ENCODE measurements at places on chromosomes 13 and 19.

DNA sequence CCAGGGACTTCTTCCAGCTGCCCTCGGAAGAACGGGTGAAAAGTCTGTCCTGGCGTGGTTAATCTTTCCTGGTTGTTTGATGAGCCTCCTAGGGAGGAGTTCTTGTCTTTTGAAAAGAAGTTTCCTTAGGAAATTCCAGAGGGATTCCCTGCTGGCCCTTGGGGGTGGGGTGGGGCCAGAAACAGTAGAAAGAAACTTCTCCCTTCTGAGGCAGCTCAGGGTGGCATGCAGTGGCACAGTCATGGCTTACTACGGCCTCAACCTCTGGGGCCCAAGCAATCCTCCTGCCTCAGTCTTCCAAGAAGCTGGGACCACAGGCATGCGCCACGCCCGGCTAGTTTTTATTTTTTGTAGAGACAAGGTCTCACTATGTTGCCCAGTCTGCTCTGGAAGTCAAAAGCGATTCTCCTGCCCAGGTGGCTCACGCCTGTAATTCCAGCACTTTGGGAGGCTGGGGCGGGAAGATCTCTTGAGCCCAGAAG, 1.5 kb downstream of the ZNF101 start:
- no peak for DNase-seq

DNA sequence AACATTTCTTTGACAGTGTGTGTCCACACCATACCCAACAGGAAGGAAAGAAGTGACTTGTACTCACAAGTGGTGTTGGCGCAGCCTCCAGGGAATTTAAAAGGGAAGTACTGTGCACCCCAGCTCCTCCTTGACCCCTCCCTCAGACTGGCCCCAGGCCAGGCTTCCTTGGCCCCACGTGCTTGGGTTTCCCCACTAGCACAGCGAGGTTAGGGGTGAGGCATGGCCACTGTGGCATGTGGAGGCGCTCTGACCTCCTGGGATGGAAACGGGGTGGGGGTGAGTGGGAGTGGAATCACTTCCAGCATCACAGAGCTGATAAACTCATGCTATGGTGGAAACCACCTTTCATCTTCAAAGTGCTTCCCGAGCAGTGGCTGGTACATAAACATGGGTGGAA, 168.6 kb downstream of the ZNF536 start:
- no peak for DNase-seq

- DNase-seq: no peak
These were observed 339.7 kb downstream of the MTUS2 start for GRCh38 chr13:29159871-29160270.

DNA sequence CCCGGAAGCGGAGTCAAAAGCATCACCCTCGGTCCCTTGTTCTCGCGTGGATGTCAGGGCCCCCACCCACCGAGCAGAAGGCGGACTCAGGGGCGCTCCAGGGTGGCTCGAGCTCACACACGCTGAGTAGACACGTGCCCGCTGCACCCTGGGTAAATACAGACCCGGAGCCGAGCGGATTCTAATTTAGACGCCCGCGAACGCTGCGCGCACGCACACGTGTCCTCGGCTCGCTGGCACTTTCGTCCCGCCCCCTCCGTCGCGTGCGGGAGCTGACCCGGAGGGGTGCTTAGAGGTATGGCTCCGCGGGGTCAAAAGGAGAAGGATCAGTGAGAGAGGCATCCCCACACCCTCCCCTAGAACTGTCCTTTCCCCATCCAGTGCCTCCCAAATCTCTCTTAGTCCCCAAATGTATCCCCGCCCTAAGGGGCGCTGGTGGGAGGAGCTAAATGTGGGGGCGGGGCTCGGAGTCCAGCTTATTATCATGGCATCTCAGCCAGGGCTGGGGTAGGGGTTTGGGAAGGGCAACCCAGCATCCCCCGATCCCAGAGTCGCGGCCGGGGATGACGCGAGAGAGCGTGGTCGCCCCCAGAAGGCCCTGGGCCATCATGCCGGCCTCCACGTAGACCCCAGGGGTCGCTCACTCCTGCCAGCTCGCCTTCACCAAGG, 451 bp upstream of the ICAM5 start:
- no peak for DNase-seq

GRCh38 chr13:109162248-109163036, 533.0 kb downstream of the MYO16 start:
- DNase-seq: no peak

DNA sequence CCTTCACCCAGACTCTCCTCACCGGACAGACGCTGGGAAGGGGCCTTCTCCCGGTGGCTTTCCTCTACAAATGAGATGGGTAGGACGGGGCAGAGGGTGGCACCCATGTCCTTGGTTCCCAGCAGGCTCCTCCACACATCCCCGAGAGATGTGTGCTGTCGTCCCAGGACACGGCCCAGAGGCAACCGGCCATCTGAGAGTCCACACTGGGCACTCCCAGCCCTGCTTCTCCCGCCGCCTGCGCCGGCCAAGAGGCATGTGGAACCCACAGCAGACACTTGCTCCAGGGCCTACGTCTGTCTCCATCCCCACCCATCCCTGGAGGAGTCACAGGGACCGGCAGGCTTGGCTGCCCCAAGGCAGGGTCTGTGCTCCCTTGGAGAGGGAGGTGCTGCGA, 179.9 kb downstream of the KDM4B start:
- DNase-seq: no peak

GRCh38 chr19:40599331-40599901, 1.8 kb upstream of the LTBP4 start:
- DNase-seq: no peak

DNA sequence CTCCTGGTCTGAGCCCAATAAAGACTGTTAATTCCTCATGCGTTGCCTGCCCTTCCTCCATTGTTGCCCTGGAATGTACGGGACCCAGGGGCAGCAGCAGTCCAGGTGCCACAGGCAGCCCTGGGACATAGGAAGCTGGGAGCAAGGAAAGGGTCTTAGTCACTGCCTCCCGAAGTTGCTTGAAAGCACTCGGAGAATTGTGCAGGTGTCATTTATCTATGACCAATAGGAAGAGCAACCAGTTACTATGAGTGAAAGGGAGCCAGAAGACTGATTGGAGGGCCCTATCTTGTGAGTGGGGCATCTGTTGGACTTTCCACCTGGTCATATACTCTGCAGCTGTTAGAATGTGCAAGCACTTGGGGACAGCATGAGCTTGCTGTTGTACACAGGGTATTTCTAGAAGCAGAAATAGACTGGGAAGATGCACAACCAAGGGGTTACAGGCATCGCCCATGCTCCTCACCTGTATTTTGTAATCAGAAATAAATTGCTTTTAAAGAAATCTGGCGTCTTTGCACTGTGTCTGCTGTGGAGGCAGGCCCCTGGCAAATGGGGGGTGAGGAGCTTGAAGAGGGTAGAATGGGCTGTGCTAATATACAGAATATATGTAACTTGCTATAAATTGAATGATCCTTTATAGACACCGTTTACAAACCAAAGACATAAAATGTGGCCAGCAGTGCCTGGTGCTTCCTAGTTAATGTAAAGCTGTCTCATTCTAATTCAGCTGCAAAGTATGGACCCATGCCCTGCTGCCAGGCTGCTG, 4.2 kb upstream of the RPS11 start:
- DNase-seq: no peak

GRCh38 chr13:101703081-101703480, 250.6 kb downstream of the ITGBL1 start:
- DNase-seq: no peak

- no peak for DNase-seq
These were observed 9.9 kb upstream of the MEIS3 start for GRCh38 chr19:47429140-47429793.

GRCh38 chr19:6099033-6099432, 11.3 kb downstream of the RFX2 start:
- no peak for DNase-seq

DNA sequence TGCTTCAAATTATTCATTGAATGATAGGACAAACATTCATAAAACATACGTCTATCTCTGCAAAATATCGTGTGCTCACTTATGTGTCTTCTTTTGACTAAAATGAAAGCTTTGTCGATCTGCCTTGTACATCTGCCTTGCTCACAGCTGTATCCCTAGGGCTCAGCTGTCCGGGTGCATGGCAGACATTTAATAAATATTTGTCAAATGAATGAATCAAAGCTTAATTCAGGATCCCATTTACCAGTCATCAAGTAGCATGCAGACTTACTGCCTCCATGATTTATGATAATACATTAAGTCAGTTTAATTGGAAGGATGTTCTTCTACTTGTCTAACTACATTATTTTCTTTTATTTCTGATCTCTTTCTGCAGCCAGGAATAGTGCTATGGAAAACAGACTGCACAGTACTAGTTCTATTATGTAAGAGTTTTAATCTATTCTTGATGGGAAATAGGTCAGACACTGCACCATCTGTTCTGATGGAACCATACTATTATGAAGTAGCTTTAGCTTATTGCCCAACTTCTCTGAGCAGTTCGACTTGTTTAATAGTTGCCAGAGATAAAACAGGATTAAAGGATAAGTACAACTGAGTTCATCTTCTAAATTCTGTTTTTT, 13.2 kb downstream of the SLC46A3 start:
- DNase-seq: no peak

DNA sequence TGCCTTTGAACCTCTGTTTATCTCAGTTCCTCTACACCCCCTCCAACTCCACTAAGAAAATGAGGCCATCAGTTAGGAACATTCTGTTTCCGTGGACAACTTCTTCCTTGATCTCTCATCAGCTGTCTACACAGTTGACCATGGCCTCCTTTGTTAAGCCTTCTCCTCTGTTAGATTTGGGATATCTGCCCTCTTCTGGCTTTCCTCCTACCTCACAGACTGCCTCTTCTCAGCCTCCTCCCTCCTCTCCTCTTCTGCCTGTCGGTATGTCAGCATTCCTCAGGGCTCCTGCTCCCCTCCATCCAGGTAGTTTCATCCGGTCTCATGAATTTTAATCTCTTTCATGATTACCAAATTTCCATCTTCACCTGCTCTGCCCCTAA, 454.9 kb downstream of the FOXO1 start:
- no peak for DNase-seq

GRCh38 chr19:33904681-33905080, 108.0 kb downstream of the KCTD15 start:
- DNase-seq: no peak

GRCh38 chr19:18322318-18322758, 538 bp downstream of the LSM4 start:
- no peak for DNase-seq

GRCh38 chr13:109393045-109393444, 393.3 kb downstream of the IRS2 start:
- no peak for DNase-seq

GRCh38 chr13:110334256-110334655, 27.2 kb downstream of the COL4A2 start:
- DNase-seq: no peak

- no peak for DNase-seq
These were observed 731.0 kb downstream of the SLITRK6 start for GRCh38 chr13:85068231-85068630.

- no peak for DNase-seq
These were observed 836 bp upstream of the BST2 start for GRCh38 chr19:17406046-17406886.

- no peak for DNase-seq
These were observed 9.5 kb downstream of the NBEA start for GRCh38 chr13:34951528-34951927.

DNA sequence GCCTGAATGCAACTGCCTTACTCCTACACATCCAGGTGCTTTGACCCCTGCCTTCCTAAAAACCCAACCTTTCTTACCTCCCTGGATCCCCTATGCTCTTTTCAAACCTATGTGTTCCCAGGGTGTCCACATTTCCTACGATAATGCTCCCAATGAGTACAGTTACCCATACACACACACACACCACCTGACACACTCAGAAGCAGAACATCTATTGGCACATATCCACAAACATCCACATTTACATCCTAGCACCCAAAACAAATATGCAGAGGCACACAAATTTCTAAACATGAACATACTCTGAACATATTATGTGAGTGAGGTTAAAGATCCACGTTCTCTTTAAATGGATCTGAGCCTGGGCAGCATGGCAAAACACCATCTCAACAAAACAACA, 22.4 kb upstream of the PLAUR start:
- DNase-seq: no peak

GRCh38 chr13:43432958-43433357, 353.8 kb downstream of the ENOX1 start:
- DNase-seq: no peak

DNA sequence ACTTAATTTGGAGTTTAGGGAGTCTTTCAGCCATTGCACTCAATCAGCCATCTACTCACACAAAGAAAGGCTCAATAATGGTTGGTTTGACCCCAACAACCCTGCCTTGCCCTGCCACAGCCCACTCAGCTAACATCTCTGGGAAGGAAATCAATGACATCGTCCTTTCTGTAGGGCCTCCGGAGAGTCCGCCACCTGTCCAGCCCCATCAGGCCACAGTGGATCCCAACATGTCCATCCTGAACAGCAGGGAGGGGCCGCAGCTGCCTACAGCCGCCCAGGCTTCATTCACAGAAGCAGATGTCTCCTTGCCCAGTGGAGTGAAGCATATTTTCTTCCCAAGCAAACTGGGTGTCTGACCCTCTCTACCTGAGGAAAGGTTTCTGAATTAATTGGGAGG, 4.2 kb upstream of the CDX2 start:
- no peak for DNase-seq

GRCh38 chr13:100984085-100984705, 309.6 kb upstream of the TMTC4 start:
- no peak for DNase-seq

DNA sequence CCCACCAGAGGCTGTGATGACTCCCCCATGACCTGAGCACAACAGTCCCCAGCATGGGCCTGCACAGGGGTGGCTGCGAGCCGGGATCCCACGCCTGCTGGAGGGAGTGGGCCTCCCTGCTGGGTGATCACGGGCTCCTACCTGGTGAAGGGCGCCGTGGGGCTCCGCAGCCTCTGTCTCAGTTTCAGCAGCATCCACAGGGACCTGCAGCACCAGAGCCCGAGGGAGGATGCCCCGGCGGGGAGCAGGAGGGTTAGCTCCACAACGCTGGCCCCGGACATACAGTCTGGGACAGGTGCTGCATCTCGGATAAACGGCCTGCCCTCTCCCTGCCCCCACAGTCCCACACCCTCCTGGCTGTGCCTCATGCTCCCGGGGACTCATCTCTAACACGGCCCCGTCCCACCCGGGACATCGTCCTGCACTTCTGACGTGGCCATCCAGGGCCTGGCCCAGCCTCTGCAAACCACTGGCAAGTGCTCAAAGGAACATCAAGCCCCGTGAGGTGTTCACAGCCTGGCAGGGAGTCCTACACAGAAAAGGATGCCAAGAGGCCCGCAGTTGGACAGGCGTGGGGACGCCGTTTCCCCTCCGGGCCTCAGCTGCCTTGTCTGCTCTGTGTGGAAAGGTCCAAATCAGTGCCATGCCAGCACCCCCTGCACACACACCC, 10.5 kb downstream of the PEX11G start:
- no peak for DNase-seq

GRCh38 chr19:2550431-2551171, 74.7 kb downstream of the GADD45B start:
- DNase-seq: no peak

GRCh38 chr19:30757837-30758617, 385.8 kb downstream of the ZNF536 start:
- no peak for DNase-seq

Measured in left renal cortex interstitium (tissue), 4 donors.